ENCODE measurements at places on chromosomes 2 and 18.

GRCh38 chr2:58195662-58196061 is 45.5 kb downstream of the FANCL start:
- H3K27ac ChIP-seq, result no peak overlapping the region
- no peaks in the 10 kb centered on the region for H3K27me3 ChIP-seq
- H3K36me3 ChIP-seq, result peaks cover 13% of the 10 kb centered on the region

DNA sequence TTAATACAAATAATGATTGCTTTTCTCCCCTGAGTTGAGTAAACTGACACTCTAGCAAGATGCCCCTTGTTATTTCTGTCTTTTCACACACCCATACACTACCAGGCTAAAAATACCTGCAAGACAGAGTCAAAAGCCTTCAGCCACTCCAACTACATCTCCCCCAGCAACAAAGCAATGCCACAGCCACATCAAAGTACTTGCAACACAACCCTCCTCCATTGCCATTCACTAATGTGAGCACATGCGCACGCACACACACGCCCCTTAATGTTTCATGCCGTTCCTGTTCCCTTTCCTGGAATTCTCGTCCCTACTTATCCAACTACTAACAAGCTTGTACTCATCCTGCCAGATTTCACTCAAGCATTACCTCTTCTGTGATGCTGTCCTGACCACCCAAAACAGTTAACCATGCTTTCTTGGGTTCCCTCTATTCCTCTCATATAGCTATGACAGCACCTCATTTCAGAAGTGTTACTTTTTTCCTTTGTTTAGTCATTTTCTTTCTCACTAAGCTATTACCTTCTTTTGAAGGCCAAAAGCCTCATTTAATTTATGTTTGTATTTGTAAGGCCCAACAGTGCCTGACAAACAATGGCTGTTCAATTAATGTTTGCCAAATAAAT is 29.6 kb downstream of the SLC25A12 start:
- DNase-seq, result no peak
- peaks cover 8% of the 10 kb centered on the region for H3K4me1 ChIP-seq
- H3K27ac ChIP-seq, result no peak overlapping the region
- H3K4me3 ChIP-seq, result no peak overlapping the region
- no peaks in the 10 kb centered on the region for H3K36me3 ChIP-seq

DNA sequence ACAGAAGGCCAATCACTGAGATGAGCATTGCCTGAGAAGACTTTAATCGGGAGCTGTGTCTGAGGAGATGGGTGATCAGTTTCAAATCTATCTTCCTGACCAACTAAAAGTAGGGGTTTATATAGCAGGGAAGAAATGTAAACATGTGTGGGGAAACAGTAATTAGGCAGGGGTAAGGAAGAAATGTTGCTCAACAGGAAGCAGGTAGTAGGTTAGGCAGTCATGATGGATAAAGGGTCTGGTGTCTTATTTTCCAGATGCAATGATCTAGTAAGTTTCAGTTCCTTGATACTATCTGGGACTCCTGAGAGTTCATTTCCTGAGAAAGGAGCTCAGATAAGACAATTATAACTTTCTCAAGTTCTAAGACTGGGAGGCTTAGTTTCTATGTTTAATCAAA is 33.8 kb upstream of the DNAJC10 start:
- H3K4me3 ChIP-seq, result no peak overlapping the region
- H3K27me3 ChIP-seq, result no peaks in the 10 kb centered on the region
- H3K4me1 ChIP-seq, result no peaks in the 10 kb centered on the region
- DNase-seq, result no peak

- DNase-seq, result no peak
- H3K4me3 ChIP-seq, result no peak overlapping the region
- H3K36me3 ChIP-seq, result no peaks in the 10 kb centered on the region
- no peak overlapping the region for H3K27ac ChIP-seq
- H3K4me1 ChIP-seq, result no peaks in the 10 kb centered on the region
- no peaks in the 10 kb centered on the region for H3K27me3 ChIP-seq
Observed at GRCh38 chr2:107412981-107413380, 413.7 kb upstream of the RGPD4 start.

GRCh38 chr2:206805887-206806607 is 40.6 kb downstream of the FASTKD2 start:
- DNase-seq, result no peak
- no peaks in the 10 kb centered on the region for H3K27me3 ChIP-seq
- no peaks in the 10 kb centered on the region for H3K36me3 ChIP-seq
- H3K4me1 ChIP-seq, result peaks cover 7% of the 10 kb centered on the region

- no peak overlapping the region for H3K4me3 ChIP-seq
- no peaks in the 10 kb centered on the region for H3K4me1 ChIP-seq
- no peak overlapping the region for H3K27ac ChIP-seq
- no peak for DNase-seq
- H3K36me3 ChIP-seq, result no peaks in the 10 kb centered on the region
- no peaks in the 10 kb centered on the region for H3K27me3 ChIP-seq
Observed at GRCh38 chr18:55863876-55864275, 275.9 kb upstream of the TCF4 start.

DNA sequence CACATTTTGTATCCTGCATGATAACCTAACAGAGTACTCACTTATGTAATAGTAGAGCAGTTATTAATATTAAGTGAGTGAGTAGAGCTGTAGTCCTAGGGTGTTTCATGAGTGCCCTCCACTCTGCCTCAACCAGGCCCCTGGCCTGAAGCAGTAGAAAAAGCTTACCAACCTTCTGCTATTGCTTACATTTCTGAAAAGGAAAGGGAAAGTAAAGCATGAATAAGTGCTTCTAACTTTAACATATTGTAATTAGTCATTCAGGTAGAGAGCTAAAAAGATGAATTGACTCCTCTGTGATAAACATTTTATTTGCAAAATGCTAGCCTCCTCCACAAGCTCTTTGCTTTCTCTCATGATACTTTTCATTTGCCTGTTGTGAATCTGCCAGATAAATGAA is 94.7 kb upstream of the RPE start:
- no peak overlapping the region for H3K4me3 ChIP-seq
- no peaks in the 10 kb centered on the region for H3K27me3 ChIP-seq

GRCh38 chr18:65363011-65363410 is 387.8 kb upstream of the CDH7 start:
- DNase-seq, result no peak
- no peak overlapping the region for H3K27ac ChIP-seq
- H3K27me3 ChIP-seq, result no peaks in the 10 kb centered on the region
- H3K4me3 ChIP-seq, result no peak overlapping the region
- H3K36me3 ChIP-seq, result no peaks in the 10 kb centered on the region

DNA sequence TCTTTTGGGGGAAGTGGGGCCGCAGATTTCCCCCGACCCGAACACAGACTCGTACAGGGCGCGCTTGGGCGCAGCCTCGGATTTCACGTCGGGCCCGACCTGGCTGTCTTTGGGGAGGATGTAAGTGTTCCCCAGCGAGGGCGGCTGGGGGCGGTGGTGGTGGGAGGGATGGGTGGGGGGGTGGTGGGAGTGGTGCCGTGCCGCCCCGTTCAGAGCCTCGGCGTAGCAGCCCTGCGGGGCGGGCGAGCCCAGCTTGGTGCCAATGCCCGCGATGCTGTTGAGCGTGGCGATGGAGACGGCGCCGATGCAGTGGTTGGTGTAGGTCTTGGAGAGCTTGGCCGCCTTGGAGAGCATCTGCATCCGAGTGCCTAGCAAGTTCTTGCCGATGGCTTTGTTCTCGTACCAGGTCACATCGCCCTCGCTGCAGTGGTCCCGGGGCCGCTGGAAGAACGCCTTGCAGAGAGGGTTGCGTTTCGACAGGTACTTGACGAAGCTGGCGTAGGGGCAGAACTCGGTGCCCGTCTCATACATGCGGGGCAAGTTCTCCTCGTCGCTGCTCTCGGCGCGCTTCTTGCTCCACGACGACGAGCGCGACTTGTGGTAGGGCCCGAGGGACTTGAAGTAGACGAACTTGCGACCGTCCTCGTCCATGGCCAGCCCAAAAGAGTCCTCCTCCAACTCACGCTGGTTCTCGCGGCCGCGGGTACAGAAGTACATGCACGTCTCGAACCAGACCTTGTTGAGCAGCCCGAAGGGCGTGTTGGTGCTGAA is 1.3 kb downstream of the KCTD1 start:
- peak; percentile 86 for DNase-seq
- H3K4me1 ChIP-seq, result peaks cover 67% of the 10 kb centered on the region
- H3K4me3 ChIP-seq, result peak overlapping the region; percentile 71
- H3K27me3 ChIP-seq, result peaks cover 22% of the 10 kb centered on the region
- H3K36me3 ChIP-seq, result no peaks in the 10 kb centered on the region

- no peaks in the 10 kb centered on the region for H3K36me3 ChIP-seq
- no peaks in the 10 kb centered on the region for H3K27me3 ChIP-seq
- peaks cover 7% of the 10 kb centered on the region for H3K4me1 ChIP-seq
- no peak overlapping the region for H3K27ac ChIP-seq
Observed at GRCh38 chr2:81675641-81676040, 1371.1 kb upstream of the LRRTM1 start.

DNA sequence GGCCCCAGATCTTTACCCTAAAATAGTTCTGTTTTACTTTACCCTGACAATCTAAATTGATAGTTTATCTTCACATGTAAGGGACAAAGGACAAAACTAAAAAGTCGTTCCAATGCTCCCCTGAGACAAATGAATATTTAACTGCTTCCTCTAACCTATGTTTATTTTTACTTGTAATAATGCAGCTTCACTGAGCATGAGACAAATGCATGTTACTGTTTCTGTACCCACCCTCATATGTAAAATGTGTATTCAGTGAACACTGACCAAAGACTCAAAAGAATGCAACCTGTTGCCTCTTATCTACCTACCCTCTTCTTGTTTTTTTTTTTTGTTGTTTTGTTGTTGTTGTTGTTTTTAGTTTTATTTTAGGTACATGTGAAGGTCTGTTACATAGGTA is 1570.9 kb upstream of the SLC39A10 start:
- no peaks in the 10 kb centered on the region for H3K27me3 ChIP-seq
- H3K27ac ChIP-seq, result no peak overlapping the region
- no peak for DNase-seq
- H3K4me1 ChIP-seq, result no peaks in the 10 kb centered on the region
- no peaks in the 10 kb centered on the region for H3K36me3 ChIP-seq

DNA sequence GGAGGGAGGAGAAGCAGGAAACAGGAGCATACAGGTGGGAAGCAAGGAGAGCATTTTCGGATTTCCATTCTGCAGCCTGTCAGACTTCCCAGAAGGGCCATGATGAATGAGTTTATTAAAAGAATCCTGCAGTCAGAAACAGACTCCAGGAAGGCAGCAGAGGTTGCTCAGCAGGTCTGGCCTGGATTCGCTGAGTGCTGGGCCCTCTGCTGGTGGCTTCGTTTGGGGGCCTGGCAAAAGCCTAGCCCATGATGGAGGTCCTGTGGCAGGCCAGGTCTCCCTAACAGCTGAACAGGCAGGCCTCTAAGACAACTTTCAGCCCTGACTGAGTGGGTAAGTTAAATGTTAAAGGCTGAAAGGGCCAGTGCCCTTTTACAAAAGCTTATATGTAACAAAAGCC is 108.2 kb upstream of the CAPN13 start:
- H3K27ac ChIP-seq, result no peak overlapping the region
- DNase-seq, result no peak
- H3K36me3 ChIP-seq, result no peaks in the 10 kb centered on the region
- H3K27me3 ChIP-seq, result no peaks in the 10 kb centered on the region
- no peaks in the 10 kb centered on the region for H3K4me1 ChIP-seq
- no peak overlapping the region for H3K4me3 ChIP-seq

- no peak overlapping the region for H3K4me3 ChIP-seq
- no peaks in the 10 kb centered on the region for H3K27me3 ChIP-seq
- no peak overlapping the region for H3K27ac ChIP-seq
- H3K36me3 ChIP-seq, result no peaks in the 10 kb centered on the region
- H3K4me1 ChIP-seq, result no peaks in the 10 kb centered on the region
Observed at GRCh38 chr2:187917535-187917934, 363.3 kb upstream of the TFPI start.

GRCh38 chr2:62631160-62632085 is 74.1 kb upstream of the EHBP1 start:
- no peak overlapping the region for H3K27ac ChIP-seq
- peaks cover 9% of the 10 kb centered on the region for H3K4me1 ChIP-seq
- H3K4me3 ChIP-seq, result no peak overlapping the region
- H3K36me3 ChIP-seq, result no peaks in the 10 kb centered on the region
- no peak for DNase-seq

DNA sequence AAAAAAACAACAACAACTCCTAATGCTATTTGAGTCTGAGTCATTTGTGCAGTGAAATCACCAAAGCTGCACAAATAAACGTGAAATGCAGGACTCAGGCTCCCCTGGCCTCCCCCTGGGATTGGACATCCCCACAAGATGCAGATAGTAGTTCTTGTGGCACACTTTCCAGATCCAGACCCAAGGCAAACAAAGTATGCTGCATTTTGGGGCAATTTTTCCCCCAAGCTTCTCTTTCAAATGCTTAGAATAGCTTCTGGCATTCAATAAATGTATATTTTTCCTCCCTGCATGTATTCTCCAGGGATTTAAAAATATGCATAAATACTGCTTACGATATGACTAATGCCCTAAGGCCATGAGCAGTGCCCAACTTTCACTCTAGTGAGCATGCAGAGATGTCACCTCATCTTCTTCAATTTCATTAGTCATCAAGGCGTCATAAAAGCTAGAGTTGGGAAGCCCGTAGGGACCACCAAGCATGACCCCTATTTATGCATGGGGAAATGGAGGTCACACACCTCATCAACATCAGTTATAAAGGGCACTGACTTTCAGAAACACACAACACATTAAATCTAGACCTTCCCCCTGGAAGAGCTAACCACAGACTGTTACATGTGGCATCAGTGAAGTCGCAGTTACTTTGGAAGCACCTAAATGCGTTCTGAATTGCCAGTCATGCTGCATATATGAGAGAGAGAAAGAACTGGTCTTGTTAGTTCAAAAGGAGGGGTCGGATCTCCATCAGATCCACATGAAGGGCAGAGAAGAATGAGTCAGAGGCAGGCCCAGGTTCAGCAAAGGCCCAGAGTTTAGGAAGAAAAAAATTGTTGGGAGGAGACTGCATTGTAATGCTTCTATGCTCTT is 374.1 kb downstream of the LPIN1 start:
- H3K27me3 ChIP-seq, result no peaks in the 10 kb centered on the region
- H3K36me3 ChIP-seq, result no peaks in the 10 kb centered on the region
- no peak overlapping the region for H3K27ac ChIP-seq
- H3K4me3 ChIP-seq, result no peak overlapping the region
- no peak for DNase-seq

GRCh38 chr2:160213511-160213910 is 13.4 kb upstream of the ITGB6 start:
- H3K27me3 ChIP-seq, result no peaks in the 10 kb centered on the region
- no peaks in the 10 kb centered on the region for H3K36me3 ChIP-seq
- peak; percentile 72 for DNase-seq
- H3K4me1 ChIP-seq, result peaks cover 22% of the 10 kb centered on the region
